NCI-H446 treated with DMSO at 0.1 percent for 48 hours (cell line): ENCODE measurements at places on chromosomes 2 and 18.
A peak's percentile ranks its signal among the peaks of the same experiment; 100 is the strongest.

GRCh38 chr2:160651416-160652200 is 158.0 kb upstream of the RBMS1 start:
- no peak for DNase-seq

DNA sequence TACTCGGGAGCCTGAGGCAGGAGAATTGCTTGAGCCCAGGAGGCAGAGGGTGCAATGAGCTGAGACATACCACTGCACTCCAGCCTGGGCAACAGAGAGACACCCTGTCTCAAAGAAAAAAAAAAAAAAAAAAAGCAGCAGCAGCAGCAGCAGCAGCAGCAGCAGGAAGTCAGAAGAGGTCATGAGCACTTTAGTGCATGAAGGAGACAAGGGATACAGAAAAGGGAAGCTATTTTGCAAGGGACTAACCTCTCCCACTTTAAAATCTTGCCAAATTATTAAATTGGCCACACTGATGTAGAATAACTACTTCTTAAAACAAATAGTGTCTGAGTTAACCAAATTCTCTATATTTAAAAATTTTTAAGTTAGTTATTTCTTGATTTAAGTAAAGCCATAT is 113.4 kb upstream of the PDE1A start:
- peak; percentile 23 for DNase-seq

DNA sequence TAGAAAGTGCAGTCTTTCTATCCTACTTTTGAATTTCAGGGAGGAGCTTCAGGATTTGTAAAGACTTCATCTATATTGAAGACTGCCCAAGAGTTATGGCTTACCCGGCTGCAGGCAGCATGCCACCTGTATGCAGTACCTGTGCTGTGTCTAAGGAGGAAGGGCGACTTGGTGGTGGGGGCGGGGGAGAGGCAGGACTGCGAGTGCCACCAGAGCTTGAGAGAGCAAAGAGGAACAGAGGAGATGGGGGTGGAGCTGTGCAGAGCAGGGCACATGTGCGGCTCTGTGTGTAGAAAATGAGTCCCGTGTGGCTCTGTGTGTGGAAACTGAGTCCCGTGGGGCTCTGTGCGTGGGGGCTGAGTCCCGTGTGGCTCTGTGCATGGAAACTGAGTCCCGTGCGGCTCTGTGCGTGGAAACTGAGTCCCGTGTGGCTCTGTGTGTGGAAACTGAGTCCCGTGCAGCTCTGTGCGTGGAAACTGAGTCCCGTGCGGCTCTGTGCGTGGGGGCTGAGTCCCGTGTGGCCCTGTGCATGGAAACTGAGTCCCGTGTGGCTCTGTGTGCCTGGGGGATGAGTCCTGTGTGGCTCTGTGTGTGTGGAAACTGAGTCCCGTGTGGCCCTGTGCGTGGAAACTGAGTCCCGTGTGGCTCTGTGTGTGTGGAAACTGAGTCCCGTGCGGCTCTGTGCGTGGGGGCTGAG is 43.2 kb downstream of the LDLRAD4 start:
- no peak for DNase-seq

DNA sequence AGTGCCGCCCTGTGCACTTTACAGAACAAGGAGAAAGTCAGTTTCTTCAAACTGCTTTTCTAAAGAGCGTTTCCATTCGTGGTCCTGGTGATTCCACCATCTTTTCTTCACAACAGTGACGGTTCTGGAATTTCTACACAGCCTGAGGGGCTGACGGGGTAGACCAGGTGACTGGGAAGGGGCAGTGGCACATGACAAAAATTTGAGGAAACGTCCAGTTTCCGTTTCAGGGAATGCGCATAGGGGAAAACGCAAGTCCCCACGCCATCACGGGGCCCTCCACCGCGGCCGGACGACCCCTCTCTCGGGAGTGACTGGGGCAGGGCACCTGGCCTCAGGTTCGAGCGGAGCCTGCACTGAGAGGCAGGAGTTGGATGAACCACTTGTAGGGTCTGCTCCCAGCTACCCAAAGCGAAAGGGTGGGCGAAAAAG is 980 bp upstream of the SPTBN1 start:
- no peak for DNase-seq

GRCh38 chr18:45894818-45895217 is 69.3 kb downstream of the SIGLEC15 start:
- DNase-seq, result no peak

GRCh38 chr2:138016351-138017087 is 52.2 kb downstream of the HNMT start:
- DNase-seq, result no peak

DNA sequence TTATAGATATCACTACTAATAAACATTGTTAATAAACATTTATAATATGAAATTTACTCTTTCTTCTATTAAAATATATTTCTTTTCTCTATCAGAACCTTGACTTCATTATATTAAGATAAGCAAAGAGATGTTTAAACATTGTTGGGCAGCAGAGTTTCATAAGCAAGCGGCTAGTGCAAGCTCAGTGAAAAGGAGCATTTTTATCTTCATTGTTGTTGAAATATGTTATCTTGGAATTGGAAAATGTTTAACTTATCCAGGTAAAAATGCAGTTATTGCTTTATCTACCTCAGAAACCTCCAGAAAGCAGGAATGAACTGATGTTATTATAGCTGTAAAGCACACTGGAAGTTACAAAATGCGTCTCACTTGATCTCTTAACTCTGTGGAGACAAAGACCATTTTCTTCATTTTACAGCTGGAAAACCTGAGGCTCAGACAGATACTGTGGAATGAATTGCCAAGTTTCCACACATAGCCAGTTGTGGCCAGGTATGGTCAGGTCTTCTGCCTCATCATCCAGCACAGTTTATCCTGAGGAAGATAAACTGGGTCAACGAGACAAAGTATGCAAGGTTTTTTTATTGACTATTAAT is 934.6 kb upstream of the FAM98A start:
- DNase-seq, result no peak

- no peak for DNase-seq
These were observed 50.4 kb downstream of the EML6 start for GRCh38 chr2:54773838-54774237.

DNA sequence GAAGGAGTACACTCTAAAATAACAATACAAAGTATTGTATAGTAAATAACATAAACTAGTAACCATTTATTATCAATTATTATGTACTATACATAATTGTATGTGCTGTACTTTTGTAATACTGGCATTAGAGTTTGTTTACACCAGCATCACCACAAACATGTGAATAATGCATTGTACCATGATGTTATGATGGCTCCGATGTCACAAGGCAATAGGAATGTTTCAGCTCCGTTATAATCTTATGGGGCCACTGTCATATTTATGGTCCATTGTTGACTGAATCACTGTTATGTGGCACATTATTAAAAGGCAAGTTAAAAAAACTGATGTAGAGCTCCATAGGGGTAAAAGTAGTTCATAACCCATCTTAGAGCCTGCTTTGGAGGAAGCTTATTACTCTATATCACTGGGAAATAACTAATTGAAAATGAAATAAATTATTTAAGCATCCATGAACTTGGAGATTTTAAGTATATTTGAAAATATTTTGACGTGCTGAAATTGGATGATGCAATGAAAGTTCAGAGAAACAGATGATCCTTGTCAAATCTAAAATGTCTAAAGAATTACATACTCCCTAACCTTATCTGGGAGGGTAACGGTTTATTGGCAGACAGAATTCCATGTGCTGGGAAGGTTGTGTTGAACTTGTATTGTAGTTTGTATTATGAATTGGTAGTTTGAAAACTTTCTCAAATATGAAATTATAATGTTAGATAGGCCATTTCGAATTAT is 2.4 kb downstream of the SKA1 start:
- no peak for DNase-seq

GRCh38 chr2:15893689-15894480 is 46.5 kb upstream of the MYCN start:
- no peak for DNase-seq

DNA sequence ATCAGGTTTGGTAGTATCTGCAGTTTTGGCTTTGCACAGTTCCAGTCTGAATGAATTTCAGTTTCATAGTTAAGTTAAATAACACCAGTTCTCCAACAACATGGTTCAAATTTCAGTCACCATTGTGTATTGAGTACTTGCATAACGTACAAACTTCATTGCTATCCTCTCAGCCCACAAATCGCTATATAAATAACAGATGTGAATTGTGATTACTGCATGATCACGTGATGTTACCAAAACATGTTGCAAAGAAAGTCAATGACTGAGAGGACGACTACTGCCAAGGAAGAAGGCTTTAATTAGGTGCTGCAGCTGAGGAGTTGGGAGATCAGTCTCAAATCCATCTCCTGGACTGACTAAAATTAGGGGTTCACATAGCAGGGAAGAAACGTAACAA is 48.2 kb downstream of the COL4A4 start:
- DNase-seq, result no peak

- DNase-seq, result no peak
These were observed 1007.0 kb upstream of the ACVR2A start for GRCh38 chr2:146837857-146838256.
